ENCODE measurements at places on chromosomes 3 and 15.

DNA sequence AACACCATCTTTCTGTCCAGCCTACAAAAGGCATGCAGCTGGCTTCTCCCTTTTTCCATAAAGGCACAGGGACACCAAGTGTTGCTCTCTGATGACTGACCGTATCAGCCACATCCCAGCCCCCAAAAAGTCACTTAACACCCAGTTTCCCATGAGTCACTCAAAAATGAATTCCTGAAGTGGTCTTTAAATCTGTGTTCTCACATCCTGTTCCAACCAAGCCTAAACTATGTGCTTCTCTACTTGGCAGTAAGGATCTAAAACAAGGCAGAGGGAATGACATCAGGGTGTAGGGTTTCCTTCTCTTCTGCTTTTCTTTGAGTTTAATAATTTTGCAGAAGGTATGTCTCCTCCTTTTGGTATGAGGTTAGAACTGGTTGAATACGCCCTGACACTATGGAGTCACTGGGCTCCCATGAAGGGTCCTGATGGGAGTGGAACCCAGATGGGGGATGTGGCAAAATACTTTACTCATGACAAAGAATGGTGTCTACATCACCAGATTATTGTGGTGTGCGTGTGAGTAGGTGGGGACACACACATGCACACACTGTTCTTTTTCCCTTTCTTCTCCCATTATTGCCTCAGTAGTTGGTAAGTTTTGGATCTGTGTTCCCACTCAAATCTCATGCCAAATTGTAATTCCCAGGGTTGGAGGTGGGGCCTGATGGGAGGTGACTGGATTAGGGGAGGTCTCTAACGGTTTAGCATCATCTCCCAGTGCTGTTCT, 35.6 kb upstream of the CCK start:
- no peak for DNase-seq

DNA sequence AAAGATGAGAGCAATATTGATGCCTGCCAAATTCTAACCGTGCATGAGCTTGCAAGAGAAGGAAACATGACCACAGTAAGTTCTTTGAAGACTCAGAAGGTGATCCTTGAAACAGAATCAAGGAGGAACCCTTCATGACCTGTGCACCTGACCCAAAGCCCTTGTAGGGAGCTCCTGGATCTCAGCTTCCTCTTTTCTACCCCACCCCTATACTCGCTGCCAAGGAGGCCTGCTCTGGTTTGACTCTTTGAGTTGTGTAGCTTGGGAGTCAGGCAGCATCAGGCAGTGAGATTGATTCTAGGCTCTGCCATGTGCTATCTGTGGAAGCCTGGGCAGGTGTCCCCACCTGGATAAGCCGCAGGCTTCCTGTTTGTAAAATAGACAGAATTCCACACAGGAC, 10.6 kb downstream of the TTC21A start:
- no peak for DNase-seq

GRCh38 chr3:111229301-111229700, 157.7 kb downstream of the NECTIN3 start:
- no peak for DNase-seq

DNA sequence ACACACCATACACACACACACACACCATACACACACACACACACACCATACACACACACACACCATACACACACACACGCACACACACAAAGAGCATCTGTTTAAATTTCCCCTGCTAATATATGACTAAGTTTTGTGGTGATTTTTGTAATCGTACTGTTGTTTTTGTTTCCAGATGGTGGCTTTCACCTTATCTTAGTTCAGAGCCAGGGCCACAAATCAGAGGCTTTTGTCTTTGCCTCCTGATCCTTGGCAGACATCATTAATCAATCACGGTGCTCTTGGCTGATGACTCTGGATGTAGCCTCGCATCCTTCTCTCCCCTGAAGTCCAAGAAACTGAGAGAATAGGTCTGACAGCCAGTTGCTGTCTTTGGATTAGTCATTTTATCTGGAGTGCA, 52.1 kb downstream of the EDEM1 start:
- DNase-seq, result no peak

GRCh38 chr3:99686955-99687612, 48.7 kb downstream of the COL8A1 start:
- DNase-seq, result peak; percentile 67

- DNase-seq, result no peak
Observed at GRCh38 chr15:62966294-62967078, 76.1 kb upstream of the TPM1 start.

DNA sequence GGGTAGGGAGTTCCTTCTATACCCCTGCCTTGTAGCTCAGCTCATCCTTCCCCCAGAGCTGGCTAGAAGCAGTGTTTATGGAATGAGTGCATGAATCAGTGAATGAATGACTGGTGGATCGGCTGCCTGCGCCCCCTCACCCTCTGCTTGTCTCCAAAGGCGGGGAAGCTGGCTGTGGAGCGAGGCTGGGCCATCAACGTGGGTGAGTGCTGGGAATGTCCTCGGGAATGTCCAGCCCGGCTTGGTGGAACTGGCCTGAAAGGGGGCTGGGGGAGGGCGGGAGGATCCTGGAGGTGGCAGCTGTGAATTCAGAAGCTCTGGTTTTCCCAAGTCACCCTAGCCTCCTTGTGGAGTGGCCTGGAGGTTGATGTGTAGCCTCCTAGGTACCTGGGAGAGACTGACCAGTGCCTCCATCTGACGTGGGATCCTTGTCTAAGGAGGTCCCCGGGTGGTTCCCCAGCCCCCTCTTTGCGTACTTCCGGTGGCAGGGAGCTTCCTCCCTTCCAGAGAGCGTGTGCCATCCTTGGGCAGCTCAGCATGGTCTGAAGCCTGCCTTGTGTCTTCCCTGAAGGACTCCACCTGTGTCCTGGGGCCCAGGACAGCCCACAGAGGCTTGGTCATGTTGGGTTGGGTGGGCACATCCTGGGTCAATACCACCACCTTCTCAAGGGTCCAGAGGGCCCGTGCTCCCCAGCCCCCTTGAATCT, 18.4 kb downstream of the HDAC11 start:
- DNase-seq, result no peak

- no peak for DNase-seq
Observed at GRCh38 chr3:177425042-177425441, 227.8 kb upstream of the TBL1XR1 start.

DNA sequence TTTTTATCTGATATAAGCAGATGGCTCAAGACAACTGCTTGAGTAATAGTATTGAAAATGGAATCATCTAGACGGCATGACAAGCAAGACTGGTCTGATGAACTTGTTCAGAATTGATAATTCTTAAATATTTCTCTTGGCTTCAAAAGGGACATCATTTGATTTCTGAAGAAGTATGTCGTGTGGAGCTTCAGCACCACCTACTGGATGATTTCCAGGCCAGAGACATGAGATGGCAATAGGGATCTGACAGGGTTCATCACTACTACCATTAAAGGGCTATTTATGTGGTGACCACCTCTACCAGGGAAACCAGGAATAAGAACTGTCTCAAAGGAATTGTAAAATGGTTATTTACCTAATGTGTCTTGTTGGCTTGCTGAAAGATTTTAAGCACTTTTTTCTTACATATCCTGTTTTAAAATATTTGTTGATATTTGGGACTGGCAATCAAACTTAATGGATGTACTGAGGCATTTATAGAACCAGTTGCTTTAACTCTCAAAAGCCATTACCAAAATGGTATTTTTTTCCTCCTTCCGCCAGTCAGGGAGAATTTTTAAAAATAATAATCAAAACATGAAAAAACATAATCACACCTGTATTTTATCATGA, 99.5 kb upstream of the FAM98B start:
- peak; percentile 65 for DNase-seq

- no peak for DNase-seq
Observed at GRCh38 chr3:167095976-167096375, 284.1 kb downstream of the ZBBX start.

GRCh38 chr3:184461219-184461618, 81.4 kb downstream of the CHRD start:
- DNase-seq, result no peak

DNA sequence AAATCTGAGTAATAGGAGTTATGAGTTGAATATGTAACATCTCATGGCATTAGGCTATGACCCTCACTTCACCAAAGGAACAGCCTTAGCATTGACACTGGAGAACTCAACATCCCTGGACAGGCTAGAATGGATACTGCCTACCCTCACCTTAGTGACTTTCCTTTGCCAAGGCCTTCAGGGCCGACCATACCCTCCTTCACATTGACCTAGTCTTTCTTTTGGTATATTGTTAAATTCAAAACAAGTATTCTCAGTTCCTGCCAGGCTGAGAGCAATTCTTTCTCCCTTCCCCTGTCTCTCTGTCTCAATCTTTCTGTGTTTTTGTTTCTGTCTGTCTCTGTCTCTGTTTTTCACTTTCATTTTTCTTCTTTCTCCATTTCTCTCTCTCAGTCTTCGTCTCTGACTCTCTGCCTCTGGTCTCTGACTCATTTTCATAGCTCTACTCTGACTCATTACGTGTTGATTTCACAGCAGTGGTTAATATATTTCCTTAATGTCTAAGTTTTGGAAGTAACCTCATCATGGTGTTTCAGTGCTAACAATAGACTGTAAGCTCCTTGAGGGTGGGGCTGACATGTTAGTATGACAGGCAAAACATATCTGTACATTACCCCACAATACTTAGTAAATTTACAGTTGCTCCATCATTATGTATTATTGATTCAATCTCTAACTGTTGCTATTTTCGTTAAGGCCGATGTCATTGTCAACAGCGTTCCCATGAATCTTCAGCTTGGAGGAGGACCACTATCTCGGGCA, 32.5 kb downstream of the PARP15 start:
- peak; percentile 27 for DNase-seq

- DNase-seq, result no peak
Observed at GRCh38 chr15:87224404-87224803, 1032.1 kb downstream of the NTRK3 start.

- DNase-seq, result no peak
Observed at GRCh38 chr15:31869686-31870307, 160.5 kb upstream of the CHRNA7 start.

DNA sequence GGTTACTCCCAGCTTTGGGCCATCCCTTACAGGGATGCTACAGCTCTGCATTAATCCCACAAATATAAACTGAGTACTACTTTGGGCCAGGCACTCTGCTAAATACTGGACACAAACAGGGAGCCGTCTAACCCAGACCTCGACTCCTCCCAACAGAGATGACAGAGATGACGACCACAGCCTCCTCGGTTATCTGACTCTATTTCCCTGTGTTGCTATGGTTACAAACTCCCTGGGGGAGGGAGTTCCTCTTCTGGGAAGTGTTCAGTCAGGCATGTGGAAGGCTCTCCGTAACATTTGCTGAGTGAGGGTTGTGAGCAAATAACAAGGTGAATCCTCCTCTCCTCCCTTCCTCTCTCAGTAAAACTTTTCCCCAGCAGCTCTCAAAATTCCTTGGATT, 6.7 kb upstream of the CMTM7 start:
- no peak for DNase-seq
